Activated CD8-positive, alpha-beta memory T cell treated with anti-CD3 and anti-CD28 coated beads for 36 hours (primary cell): ENCODE measurements at places on chromosomes 5 and 9. TPM values are rescaled to one million over a fixed set of nuclear protein-coding genes. Genes with fewer than 3 reads are reported as not detected.

The TMEM267 gene
- 21.3 TPM for total RNA-seq

The TRPM6 gene
- not detected for total RNA-seq

The FOXD4L4 gene
- 0.11 TPM for total RNA-seq

The STKLD1 gene
- total RNA-seq: 0.21 TPM

The EXD3 gene
- total RNA-seq: 3.4 TPM

The MED22 gene
- total RNA-seq: 43.3 TPM

The SLC36A2 gene
- total RNA-seq: not detected

The C5orf63 gene
- 9.2 TPM for total RNA-seq

The TMEM171 gene
- total RNA-seq: not detected
